ENCODE measurements at places on chromosomes 12 and 14.
A peak's percentile ranks its signal among the peaks of the same experiment; 100 is the strongest.

- DNase-seq: no peak
Observed at GRCh38 chr12:76255692-76256091, 92.5 kb downstream of the BBS10 start.

DNA sequence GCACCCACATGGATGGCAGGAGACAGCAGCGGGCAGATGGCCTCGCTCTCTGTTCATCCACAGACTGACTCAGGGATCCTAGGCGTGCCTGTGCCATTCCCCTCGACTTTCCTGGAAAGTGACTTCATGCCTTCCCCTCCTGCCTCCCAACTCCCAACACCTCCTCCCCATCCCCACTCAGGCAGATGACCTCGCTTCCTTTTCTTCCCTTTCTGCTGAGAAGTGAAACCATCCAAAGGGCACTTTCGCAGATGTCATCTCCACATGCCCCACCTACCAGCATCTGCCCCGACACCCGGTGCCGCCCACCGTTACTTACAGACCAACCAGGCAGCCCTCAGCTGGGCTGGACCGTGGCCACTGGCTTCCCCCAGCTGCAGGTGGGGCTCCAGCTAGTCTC, 29.6 kb downstream of the BEGAIN start:
- DNase-seq: no peak

GRCh38 chr12:49233842-49234526, 30.9 kb upstream of the TUBA1C start:
- no peak for DNase-seq

GRCh38 chr12:44546060-44546459, 330.1 kb downstream of the NELL2 start:
- no peak for DNase-seq

DNA sequence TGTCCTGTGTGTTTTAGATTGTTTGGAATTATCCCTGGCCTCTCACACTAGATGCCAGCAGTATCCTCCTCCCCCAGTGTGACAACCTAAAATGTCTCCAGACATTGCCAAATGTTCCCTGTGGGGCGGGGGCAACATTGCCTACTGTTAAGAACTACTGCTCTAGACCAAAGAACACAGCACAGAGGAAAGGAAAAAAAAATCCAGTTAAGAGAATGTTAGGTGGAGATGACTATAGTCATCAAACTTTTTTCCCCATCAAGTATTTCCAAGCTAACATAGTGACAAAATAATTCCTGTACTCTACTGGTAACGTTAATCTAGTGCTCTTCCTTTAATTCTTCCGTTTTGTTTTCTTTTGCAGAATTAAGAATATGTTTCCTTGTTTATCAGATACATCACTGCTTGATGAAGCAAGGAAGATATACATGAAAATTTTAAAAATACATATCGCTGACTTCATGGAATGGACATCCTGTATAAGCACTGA, 3.5 kb downstream of the CDKN1B start:
- no peak for DNase-seq

DNA sequence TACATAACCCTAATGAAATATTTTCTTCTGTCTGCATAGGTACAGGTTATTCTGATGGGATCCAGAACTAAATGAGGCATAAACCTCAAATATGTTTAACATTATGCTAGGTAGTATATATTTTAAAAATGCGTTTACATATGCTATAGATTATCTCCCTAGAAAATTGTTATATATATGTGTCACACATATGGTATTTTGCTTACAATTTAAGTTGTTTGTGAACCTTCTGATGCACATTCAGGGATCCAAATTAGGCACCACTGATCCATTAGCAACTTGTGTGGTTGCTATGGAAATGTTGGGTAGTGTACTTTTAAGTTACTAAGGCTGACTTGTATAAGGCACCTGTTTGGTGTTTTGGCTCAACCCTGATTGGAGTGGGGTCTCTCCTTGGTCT, 456.7 kb downstream of the AEBP2 start:
- DNase-seq: no peak

DNA sequence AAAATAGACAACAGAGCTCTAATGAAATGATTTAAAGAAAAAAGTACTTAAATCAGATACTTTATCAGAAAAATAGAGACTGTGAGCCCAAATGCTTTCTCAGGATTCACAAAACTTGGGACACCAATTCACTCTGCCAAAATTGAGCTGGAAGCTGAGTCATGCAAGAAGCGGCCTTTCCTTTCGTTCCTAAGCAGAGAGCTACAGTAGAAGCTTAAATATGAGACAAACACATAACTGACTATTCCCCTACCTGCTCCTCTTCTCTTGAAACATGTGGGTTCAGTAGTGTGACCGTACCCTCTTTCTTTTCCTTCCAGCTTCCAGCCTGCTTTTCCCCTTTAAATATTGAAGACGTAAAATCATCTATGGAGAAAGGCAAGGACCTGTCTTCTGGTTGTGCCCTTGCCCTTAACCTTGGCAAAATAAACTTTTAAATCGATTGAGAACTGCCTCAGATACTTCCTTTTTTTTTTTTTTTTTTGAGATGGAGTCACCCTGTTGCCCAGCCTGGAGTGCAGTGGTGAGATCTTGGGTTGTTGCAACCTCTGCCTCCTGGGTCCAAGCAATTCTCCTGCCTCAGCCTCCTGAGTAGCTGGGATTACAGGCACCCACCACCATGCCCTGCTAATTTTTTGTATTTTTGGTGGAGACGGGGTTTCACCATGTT, 4.4 kb upstream of the SDS start:
- no peak for DNase-seq

DNA sequence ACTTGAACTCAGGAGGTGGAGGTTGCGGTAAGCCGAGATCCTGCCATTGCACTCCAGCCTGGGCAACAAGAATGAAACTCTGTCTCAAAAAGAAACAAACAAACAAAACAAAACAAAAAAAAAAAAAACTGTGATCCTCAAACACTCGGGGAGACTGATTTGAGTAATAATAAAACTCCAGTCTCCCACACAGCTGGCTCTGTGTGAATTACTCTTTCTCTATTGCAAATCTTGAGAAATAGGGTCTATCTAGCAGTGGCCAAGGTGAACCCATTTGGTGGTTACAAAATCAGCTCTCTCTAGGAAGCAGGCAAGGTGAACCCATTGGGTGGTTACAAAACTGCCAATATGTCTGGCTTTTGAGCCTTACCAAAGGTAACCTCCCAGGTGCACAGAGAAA, 6.0 kb upstream of the ACOT6 start:
- no peak for DNase-seq

DNA sequence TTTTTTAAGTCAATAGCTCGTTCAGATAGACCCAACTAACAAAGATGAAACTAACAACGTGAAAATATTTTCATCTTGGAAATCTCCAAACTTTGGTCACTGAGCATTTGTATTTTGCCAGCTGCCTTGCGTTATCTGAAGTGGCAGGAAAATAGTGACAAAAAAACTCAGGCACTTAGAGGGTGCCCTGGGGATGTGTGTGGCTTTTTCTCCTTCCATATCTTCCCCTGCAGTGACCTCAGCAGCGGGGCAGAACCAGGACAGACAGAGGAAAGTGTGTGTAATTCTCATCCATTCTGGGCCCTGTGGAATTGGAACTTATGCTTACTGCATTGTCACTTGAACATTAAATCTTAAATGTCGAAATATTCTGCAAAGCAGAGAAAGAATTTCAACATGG, 152.0 kb downstream of the BCAT1 start:
- DNase-seq: no peak

DNA sequence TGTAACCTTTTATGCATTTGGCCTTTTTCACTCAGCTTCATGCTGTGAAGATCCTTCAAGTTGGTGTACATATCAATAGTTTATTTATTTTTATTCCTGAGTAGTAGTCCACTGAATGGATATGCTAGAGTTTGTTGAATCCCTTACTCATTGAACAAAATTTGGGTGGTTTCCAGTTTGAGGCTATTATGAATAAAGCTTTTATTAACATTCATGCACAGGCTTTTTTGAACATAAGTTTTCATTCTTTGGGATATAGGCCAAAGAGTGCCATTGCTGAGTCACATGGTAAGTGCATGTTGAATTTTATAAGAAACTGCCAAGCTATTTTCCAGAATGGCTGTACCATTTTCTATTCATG, 59.5 kb upstream of the CAPRIN2 start:
- no peak for DNase-seq

DNA sequence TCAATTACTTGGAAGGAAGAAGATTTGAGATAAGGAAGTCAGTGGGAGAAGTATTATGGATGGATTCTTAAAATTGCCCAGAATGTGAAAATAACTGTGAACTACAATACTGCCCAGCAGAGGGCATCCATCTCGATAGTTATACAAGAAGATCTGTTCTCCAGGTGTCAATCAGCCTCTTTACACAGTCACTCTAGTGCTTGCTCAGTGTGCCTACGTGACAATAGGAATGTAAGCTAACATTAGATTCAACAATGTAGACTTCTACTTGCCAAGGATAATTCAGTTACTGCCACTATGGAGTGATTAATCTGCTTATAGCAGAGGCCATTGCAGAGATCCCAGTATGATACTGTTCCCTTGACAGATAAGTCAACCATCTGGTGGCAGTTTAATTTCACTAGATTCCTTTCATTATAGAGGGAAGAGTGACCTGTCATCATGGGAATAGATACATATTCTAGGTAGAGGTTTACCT, 10.6 kb upstream of the MAP4K5 start:
- peak; percentile 43 for DNase-seq

DNA sequence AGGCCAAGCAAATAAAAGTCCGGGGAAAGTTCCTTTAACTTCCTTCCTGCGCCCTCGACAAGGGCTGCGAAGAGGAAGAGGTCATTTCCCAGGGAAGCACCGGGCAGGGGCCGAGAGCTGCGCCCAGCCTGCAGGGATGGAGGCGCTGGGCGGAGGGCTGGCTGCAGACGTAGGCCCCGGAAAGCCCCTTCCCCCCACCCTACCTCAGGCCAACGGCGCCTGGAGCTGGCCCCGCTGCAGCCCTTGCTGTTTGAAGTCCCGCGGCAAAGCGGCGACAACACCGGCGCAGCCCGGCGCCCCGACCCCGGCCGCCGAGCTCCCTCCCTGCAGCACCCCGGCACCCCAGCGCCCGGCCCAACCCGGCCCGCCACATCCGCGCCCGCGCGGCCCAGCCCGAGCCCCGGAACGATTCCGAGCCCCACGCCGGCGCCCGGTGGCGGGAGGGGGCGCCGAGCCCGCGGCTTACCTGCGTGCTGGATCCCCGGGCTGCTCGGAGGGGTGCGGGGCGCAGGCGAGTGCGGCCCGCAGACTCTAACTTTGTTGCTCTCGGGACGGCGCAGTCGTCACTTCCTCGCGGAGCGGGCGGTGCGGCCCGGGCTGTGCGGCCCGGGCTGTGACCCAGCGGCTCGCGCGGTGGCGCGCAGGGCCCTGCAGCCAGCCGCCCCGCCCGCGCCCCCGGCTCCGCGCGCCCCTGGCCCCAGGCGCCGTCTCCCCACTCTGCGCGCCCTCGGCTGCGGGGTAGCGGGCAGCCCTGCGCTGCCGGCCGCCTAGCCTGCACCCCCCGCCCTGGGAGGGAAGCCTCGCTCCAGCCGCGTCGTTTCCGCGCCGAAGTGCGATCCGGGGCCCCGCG, 64.8 kb upstream of the PTGR2 start:
- peak; percentile 57 for DNase-seq

- DNase-seq: no peak
Observed at GRCh38 chr12:126432780-126433179, 1367.5 kb downstream of the AACS start.

DNA sequence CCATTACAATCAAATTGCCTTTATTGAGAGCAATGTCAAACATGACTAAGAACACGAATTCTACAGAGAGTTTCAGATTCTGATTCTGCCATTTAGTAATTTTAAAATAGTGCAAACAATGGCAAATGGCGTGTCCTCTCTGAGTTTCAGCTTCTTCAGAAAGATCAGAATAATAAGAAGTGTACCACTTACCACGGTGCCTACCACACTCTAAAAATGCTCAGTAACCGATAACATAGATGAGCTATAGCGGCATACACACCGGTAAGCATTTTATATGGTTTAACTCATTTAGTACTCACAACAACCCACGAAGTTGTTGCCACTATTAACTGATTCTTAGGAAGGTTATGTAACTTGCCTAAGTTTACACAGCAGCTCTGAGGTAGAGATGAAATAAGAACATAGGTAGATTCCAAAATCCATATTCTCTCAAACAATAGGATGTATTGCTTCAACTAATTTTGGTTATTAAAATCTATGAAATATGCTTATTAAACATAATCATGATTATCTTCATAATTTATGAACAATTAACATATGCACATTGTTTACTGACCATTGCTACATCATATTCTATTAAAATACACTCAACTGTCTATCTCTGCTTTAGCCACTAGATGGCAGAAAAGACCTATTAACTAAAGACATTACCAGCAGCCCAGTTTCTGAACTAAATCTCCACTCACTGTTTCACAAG, 38.3 kb downstream of the SLC6A15 start:
- no peak for DNase-seq

DNA sequence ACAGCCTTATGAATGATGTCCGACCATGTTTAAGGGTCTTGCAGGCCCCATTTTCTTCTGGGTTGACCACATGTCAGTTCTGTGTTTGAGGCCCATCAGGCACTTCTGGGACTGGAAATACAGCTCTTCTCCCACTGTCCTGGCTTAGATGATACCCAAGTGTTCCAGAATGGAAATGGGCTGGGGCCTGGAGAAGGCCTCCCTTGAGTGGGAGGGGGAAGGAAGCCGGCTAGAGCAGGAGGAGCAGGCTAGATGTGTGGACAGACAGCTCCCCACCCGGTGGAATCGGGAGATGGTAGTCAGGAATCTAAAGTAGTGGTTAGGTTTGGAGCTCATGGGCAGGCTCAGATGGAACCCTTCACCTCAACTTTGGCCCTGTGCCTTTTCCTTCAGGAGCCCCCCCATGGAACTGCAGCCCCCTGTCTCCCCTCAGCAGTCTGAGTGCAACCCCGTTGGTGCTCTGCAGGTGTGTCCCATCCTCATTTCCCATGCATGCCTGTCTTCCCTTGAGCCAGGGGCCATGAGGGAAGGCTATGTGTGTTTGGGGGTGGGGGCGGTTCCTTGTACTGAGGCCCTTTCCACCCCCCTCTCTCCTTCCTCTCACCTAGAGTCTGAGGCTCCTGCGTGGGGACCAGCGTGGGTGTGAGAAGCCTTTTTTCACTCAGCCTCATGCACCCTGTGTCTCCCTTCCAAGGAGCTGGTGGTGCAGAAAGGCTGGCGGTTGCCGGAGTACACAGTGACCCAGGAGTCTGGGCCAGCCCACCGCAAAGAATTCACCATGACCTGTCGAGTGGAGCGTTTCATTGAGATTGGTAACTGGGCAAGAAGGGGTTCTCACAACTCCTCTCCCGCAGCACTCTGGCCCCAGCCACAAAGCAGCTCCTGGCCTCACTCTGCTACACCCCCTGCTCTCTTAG, 3.0 kb downstream of the NPFF start:
- DNase-seq: no peak

- no peak for DNase-seq
Observed at GRCh38 chr14:101595349-101595748, 34.1 kb downstream of the DIO3 start.

GRCh38 chr14:37329189-37330001, 131.7 kb downstream of the MIPOL1 start:
- DNase-seq: no peak

DNA sequence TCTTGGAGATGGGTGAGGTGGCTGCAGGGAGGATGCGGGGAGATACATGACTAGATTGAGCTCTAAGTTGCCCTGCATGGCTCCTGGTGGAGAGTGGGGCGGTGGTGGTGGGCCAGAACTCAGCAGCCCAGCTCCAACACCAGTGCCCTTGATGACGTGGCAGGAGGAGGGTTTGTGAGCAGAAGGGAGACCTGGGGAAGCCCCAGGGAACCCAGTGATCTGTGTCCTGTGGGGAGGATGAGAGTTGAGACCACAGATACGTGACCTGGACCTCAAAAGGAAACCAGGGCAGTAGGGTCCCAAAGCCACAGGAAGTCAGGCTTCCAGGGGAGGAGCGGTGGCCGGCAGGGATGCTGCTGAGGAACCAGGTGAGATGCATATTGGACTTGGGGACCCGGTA, 989.1 kb upstream of the TMEM132C start:
- no peak for DNase-seq

Data from effector memory CD8-positive, alpha-beta T cell (primary cell).